Suprapubic skin (tissue), 4 donors: ENCODE measurements at places on chromosomes 2 and 18.

GRCh38 chr2:8022908-8023640, 658.8 kb upstream of the ID2 start:
- DNase-seq = no peak

DNA sequence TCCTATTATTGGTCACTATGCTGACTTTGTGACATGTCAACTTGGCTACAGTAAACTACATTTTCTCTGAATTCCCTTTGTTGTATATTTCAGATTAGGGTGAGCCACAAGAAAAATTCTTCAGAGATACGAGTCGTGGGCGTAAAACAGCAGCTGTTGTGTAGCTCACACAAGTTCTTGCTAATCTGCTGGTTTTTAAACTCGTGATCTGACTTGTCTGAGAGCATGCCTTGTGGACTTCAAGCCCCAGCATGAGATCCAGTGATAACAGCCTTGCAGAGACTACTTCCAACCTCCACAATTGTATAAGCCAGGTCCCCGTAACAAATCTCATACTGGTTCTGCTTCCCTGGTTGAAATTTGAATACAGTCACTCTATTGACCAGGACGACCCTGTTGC, 259.8 kb upstream of the LYPD1 start:
- DNase-seq = no peak

- no peak for DNase-seq
Measured at GRCh38 chr2:29057006-29057405, 17.3 kb downstream of the PCARE start.

- no peak for DNase-seq
Measured at GRCh38 chr2:66596256-66596655, 161.3 kb downstream of the MEIS1 start.

DNA sequence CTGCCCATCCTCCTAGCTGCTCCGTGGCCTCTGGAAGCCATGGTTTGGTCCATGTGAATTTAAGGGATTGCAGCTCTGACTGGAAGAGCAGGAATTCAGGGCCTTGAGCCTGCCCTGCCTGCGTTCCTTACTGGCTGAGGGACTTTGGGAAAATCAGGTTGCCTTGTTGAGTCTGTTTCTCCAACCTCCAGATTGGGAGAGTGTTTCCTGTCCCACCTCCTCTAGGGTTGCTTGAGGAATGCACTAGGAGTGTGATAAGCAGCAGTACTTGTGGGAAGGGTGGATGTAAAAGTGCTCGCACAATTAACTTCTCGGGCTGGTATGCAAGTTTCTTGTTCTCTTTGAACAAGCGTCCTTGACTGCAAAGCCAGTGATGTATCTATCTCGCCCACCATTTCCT, 84.4 kb upstream of the YWHAQ start:
- DNase-seq = no peak

GRCh38 chr2:62895632-62896009, 155.0 kb upstream of the OTX1 start:
- no peak for DNase-seq
